ENCODE measurements at places on chromosomes 12 and 14.
A peak's percentile ranks its signal among the peaks of the same experiment; 100 is the strongest.

GRCh38 chr12:70290116-70290515 lies 46.9 kb downstream of the CNOT2 start:
- DNase-seq: no peak

- no peak for DNase-seq
Measured at GRCh38 chr12:106058256-106059182, 80.2 kb downstream of the NUAK1 start.

- DNase-seq: no peak
Measured at GRCh38 chr12:46387670-46388069, 15.1 kb upstream of the SLC38A2 start.

- DNase-seq: no peak
Measured at GRCh38 chr14:31388687-31389413, 31.5 kb downstream of the HEATR5A start.

- DNase-seq: no peak
Measured at GRCh38 chr12:101743242-101743641, 4.0 kb upstream of the SYCP3 start.

- DNase-seq: no peak
Measured at GRCh38 chr14:85572011-85572410, 42.1 kb downstream of the FLRT2 start.

- no peak for DNase-seq
Measured at GRCh38 chr12:6987956-6988553, 17.3 kb downstream of the EMG1 start.

DNA sequence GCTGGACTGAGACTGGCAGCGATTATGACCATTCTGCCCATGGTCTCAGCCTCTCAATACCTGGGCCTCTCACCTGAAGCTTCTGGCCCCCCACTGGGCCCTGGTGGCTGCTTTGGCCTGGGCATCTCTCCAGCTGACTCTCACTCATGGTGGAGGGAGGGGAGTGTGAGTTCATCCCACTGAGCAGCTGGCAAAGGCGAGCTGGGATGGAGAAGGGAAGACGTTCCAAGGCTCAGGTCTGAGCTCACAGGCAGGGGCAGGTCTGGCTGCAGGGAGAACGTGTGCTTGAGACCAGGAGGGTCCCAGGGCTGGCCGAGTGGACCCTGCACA lies 103.5 kb downstream of the TMEM121 start:
- DNase-seq: no peak

GRCh38 chr14:59600211-59600945 lies 23.8 kb upstream of the CCDC175 start:
- DNase-seq: no peak

GRCh38 chr12:50032515-50032853 lies 7.2 kb upstream of the RACGAP1 start:
- DNase-seq: no peak

DNA sequence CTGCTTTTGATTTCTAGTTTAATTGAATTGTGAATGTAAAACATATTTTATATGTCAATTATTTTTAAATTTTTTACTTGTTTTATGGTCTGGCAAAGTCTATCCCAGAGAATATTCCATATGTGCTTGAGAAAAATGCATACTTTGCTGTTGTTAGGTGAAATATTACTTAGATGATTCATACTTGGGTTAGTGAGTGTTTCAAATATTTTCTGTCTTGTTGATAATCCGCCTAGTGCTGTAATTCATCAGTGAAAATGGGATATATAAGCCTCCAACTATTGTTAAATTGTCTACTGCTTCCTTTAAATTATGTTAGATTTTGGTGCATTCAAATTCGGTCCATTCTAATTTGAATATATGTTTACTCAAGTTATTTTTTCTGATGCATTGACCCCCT lies 395.5 kb downstream of the LRFN5 start:
- DNase-seq: no peak

- no peak for DNase-seq
Measured at GRCh38 chr12:115799610-115800009, 477.9 kb downstream of the MED13L start.

DNA sequence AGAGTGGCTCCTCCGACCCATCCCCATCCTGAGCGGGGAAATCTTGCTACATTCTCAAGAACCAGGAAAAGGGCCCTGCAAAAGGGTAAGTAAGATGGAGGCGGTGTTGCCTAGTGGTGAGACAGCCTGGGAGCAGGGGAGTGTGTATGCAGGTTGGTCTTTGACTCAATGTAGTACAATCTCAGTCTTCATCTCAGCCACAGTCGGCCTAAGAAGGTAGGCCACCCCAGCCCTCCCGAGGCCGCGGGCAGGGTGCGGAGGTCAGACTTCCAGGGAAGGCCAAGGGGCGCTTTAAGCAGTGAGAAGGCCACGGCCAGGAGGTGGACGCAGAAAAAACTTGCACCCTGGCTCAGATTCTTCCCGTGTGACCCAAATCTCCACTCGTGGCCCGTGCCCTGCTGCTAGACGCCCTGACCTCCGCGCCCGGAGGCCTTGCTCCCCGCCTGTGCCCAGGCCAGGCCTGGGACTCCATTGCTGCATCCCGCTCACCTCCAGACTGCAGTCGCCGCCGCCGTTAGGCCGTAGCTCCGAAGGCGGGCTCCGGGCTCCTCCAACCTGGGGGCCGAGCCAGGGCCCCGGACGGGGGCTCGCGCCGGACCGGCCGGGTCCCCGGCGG lies 435 bp downstream of the FOXM1 start:
- no peak for DNase-seq

DNA sequence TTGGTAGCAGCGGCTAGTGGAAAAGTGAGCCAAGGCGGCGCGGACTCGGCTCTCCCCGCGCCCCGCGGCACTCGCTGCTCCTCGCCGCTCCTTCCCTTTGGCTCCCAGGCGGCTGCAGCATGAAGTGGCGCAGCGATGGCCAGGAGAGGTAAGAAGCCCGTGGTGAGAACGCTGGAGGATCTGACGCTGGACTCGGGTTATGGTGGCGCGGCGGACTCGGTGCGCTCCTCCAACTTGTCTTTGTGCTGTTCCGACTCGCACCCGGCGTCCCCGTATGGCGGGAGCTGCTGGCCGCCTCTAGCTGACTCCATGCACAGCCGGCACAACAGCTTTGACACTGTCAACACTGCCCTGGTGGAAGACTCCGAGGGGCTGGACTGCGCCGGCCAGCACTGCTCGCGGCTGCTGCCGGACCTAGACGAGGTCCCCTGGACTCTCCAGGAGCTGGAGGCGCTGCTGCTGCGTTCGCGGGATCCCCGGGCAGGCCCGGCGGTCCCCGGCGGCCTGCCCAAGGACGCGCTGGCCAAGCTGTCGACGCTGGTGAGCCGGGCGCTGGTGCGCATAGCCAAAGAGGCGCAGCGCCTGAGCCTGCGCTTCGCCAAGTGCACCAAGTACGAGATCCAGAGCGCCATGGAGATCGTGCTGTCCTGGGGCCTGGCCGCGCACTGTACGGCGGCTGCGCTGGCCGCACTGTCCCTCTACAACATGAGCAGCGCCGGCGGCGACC lies 225.6 kb upstream of the CRY1 start:
- peak; percentile 47 for DNase-seq

- DNase-seq: peak; percentile 3
Measured at GRCh38 chr12:63826006-63826585, 18.4 kb upstream of the SRGAP1 start.

- DNase-seq: no peak
Measured at GRCh38 chr14:39203659-39204606, 28.9 kb downstream of the PNN start.

DNA sequence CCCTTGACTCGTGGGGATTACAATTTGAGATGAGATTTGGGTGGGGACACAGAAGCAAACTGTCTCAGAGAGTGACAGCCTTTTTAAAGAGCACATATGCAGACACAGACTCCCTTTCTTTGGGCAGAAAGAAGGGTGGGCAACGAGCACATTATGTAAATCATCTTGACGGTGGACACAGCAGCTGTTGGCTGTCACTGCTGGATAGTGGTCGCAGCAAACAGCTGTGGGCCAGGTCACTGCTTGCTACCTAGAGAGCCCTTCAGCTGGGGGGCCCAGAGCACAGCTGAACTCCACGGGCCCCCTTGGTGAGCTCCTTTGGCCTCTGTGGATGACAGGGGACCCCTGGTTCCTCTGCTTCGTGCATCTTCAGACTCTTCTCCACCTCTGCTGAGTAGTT lies 23.1 kb downstream of the PPP2R5C start:
- no peak for DNase-seq

DNA sequence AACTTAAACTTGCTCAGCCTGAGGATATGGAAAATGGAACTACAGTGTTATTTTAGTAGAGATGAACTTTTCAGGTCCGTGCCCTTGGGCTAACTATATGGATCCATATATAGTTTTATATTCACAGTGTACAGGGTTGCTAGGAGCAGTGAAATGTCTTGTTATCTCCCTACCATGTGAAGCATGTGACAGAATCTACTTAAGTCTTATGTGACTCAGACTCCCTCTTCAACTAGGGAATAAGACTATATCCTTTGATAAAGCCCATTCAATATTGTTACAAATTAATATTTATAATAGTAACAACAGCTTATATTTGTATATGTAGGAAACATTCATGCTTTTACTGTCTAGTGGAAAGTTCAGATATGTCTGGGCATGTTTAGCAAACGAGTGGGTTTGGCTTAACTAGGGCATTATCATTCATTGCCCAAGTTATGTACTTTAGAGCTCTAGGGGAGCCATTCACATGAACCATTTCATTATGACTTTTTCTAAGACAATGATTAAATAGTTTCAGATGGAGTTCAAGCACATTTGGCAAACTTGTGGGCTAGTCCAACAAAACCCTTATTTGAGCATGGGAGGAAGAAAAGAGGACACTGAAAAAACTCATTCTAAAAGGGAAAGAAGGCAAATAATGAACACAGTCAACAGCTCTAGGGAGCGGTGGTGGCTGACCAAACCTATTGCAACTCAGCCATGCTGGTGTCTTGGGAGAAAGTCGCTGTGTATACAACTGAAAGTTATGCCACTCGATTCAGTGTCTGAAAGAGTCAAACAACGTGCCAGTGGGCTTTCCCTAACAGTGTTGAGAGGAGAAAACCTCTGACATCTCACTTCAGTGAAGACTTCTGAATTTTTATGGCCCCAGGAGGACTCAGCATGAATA lies 305.9 kb upstream of the G2E3 start:
- no peak for DNase-seq

GRCh38 chr14:75827331-75827730 lies 154.5 kb downstream of the TGFB3 start:
- DNase-seq: no peak

Measured in stimulated activated naive CD4-positive, alpha-beta T cell (primary cell).